ENCODE measurements at places on chromosomes 5 and 9. TPM values are rescaled to one million over a fixed set of nuclear protein-coding genes. Genes with fewer than 3 reads are reported as not detected.

CERT1 gene
- total RNA-seq: 32.3 TPM

TRIM36 gene
- not detected for total RNA-seq

DOK3 gene
- total RNA-seq: 1.3 TPM

IL7R gene
- total RNA-seq: 163 TPM

ISL1 gene
- total RNA-seq: not detected

CDC26 gene
- total RNA-seq: 50.9 TPM

GPR21 gene
- total RNA-seq: not detected

GARIN3 gene
- total RNA-seq: 1.3 TPM

ADAMTS12 gene
- not detected for total RNA-seq

BNC2 gene
- not detected for total RNA-seq

SPATA9 gene
- total RNA-seq: not detected

MARCOL gene
- not detected for total RNA-seq

SLC36A3 gene
- not detected for total RNA-seq

GPX8 gene
- not detected for total RNA-seq

AGGF1 gene
- total RNA-seq: 27.6 TPM

POLE3 gene
- 45.0 TPM for total RNA-seq

OR13C9 gene
- not detected for total RNA-seq

ADRA1B gene
- total RNA-seq: not detected

SARDH gene
- total RNA-seq: 6.5 TPM

PCDHB2 gene
- not detected for total RNA-seq

CATSPER3 gene
- 0.45 TPM for total RNA-seq

RABGAP1 gene
- total RNA-seq: 28.8 TPM

Measured in activated CD4-positive, alpha-beta memory T cell treated with anti-CD3 and anti-CD28 coated beads for 36 hours (primary cell).